Left colon (tissue), 2 donors: ENCODE measurements at places on chromosomes 3 and 15. TPM values are rescaled to one million over a fixed set of nuclear protein-coding genes. Genes with fewer than 3 reads are reported as not detected.

The ITIH3 gene
- total RNA-seq, result 0.34 TPM

The GOLGB1 gene
- total RNA-seq, result 69.9 TPM

GRCh38 chr3:24523215-24523614, 28.6 kb upstream of the THRB start:
- DNase-seq, result no peak

DNA sequence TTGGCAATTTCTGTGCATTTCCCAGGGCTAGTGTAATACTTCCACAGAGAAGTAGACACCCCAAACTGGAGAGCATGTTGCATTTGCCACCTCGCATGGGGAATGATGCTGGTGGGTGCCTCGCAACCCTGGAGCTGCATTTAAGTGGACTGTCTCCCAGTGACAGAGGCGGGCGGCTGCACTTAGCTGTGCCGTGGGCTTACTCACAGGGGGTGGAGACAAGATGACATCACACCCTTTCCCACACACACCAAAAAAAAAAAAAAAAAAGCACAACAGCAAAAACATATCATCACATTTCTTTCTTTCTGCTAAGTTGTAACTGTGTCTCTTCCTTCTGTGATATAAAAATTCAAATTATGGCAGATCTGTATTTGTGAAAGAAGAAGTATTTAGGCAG, at the start of gene ABI3BP:
Gene ABI3BP, minus strand, starts transcription at position 113 of the 400 bp plus-strand sequence. Its CDS starts 37 bp downstream, at position 76.
- DNase-seq, result peak; percentile 54

- no peak for DNase-seq
Measured at GRCh38 chr15:101675796-101676582, 23.8 kb upstream of the TM2D3 start.

DNA sequence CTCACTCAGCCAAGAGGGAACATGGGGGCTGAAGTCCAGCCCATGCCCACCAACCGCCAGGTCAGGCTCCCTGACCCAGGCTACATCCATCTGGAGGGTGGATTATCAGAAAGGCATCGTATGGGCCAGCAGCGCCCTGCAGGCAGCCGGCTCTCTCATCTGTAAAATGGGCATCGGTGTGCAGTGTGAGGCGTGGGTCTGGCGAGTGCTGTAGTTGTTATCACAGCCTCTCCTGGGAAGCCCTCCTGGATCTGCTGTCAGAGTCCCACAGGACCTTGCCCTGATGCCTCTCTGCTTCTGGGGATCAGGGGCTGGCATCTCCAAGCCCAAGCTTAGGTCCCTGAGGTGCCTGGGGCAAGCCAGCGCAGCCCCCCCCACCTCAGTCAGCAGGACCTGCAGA, 27.4 kb downstream of the CFAP100 start:
- no peak for DNase-seq

DNA sequence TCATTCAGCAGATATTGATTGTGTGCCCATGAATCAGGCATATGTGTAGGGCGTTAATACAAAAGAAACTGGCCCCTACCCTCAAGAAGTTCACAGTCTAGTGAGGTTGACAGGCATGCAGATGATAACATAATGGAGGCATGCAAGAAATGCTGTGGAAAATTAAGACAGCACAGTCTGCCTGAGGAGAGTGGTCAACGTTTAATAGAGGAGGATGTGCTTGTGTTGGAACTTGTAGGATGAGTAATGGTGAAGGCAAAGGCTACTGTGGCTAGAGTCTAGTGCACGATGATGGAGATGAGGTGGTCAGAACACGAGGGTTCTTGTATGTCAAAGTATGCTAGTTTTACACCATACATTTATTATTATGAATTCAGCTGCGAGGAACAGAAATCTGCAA, 295.7 kb downstream of the SOX2 start:
- DNase-seq, result no peak
